ENCODE measurements at places on chromosomes 5 and 9.

DNA sequence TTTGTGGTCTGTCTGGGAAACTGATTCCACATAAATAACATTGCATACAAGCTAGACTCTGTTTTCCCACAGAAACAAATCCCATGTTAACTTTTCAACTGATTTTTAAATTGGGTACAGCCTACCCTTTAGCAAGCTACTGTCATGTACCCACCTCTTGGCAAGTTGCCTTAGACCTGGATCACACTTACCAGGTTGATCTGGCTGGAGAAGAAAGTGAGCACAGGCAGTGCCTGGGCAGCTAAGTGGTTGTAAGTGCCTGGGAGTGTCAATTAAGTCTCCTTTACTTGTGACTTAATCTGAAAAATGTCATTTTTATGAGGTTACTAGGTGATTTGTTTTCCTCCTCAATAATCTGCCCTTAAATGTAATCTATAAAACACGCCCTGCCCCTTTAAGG lies 336.4 kb downstream of the ARL15 start:
- no peak for DNase-seq

- no peak for DNase-seq
Observed at GRCh38 chr5:54601411-54602230, 84.1 kb downstream of the SNX18 start.

DNA sequence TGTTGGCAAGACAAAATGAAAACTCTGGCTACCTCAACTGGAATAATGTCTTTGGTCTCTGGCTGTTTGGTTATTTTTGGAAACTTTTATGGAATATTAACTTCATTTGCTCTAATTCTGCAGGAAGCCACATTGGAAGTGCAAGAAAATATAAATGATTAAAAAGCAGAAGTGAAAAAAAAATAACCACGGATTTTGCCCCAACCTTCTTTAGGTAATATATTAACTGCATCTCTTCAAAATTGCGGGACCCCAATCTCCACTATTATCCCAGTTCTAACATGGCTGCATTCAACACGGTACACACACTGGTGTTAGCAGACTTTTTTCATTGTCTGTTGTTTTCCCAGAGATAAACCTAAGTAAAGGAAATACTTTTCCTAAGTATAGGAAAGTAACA lies 23.0 kb downstream of the GLIS3 start:
- DNase-seq = no peak

DNA sequence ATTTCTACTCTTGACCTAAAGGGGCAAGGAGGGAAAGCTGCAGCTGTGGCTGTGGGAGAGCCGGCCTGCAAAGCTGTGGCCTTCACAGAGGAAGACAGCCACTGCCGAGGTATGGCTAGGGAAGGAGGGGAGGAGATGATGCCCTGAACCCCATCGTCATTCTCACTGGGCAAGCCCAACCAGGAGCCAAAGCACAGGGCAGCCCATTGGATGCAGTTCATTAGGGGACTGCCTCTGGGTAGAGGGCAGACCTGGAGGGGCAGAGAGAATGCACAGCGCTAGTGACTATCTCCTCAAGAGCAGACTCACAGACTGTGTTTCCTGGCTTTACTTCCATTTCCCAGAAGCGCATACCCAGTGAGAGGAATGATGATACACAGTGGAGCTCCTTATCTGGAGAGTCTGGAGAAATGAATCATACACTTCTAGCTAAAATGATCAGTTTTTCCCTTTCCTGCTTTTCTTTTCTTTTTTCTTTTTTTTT lies 47.2 kb upstream of the TTC23L start:
- no peak for DNase-seq

Data from 8988T (cell line).